ENCODE measurements at places on chromosomes 4 and X. TPM values are rescaled to one million over a fixed set of nuclear protein-coding genes. Genes with fewer than 3 reads are reported as not detected.

DNA sequence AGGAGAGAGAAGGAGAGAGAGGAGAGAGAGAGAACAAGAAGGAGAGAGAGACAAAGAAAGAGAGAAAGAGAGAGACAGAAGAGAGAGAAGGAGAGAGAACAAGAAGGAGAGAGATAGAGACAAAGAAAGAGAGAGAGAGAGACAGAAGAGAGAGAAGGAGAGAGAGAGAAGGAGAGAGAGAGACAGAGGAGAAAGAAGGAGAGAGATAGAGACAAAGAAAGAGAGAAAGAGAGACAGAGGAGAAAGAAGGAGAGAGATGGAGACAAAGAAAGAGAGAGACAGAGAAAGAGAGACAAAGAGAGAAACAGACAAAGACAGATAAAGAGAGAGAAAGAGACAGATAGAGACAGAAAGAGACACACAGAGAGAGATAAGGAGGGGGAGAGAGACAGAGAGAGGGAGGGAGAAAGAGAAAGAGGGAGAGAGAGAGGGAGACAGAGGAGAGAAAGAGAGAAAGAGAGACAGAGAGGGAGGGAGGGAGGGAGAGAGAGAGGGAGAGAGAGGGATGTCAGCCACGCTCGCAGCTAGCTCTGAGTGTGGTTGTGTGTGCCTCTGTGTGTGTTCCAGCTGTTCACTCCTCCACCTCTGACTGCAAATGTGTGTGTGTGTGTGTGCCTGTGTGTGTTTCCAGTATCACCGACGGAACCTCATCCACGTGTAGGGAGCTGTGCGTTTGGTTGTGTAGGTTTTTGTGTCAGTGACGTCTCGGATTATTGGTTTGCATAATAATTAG is 105.8 kb downstream of the CRLF2 start:
- no peak for DNase-seq

The SMIM10 gene
- 14.9 TPM for polyA plus RNA-seq

GRCh38 chr4:5280828-5281227 is 229.5 kb downstream of the STK32B start:
- DNase-seq = no peak

The SUPT20HL1 gene
- polyA plus RNA-seq = not detected

- DNase-seq = no peak
Observed at GRCh38 chrX:54710920-54711319, 87.1 kb downstream of the ITIH6 start.

DNA sequence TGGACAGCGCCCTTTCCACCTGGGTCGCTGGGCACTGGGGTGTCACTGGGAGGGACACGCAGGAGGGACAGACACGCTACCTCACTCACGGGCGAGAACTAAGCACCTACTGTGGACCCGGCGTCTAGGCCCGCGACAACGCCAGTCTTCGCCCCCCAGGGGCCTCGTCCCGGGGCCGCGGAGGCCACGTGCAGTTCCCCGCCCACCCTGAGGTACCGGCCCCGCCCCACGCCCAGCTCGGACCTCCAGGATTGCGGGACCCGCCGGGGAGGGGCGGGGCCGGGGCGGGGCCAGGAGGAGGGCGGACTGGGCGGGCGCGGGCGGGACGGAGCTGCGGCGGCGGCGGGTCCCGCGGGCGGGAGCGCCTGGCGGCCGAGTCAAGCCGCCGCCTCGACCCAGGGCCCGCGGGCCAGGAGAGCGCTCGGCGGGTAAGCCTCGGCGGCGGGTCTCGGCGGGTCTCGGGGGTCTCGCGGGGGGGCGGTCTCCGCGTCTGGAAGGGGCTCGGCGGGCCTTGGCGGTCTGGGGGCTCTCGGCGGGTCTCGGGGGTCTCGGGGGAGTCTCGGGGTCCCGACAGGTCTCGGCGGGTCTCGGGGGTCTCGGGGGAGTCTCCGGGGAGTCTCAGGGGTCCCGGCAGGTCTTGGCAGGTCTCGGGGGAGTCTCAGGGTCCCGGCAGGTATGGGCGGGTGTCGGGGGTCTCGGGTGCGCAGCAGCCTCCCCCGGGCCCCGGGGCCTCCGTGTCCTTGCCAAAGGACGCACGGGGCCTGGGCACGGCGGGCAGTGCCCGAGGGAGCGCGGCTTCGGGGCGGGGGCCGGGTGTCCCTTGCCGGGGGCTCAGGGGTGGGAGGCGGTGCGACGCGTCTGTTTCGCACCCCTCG is at the start of gene SH3BP2:
SH3BP2 (plus strand) TSS at position 375 of the 875 bp plus-strand sequence. CDS start 27,533 bp downstream, outside the sequence.
- no peak for DNase-seq

The CENPVL1 gene
- polyA plus RNA-seq = not detected
